Left ventricle myocardium inferior (tissue), 1 donor: ENCODE measurements at places on chromosomes 6 and 20. TPM values are rescaled to one million over a fixed set of nuclear protein-coding genes. Genes with fewer than 3 reads are reported as not detected.

DNA sequence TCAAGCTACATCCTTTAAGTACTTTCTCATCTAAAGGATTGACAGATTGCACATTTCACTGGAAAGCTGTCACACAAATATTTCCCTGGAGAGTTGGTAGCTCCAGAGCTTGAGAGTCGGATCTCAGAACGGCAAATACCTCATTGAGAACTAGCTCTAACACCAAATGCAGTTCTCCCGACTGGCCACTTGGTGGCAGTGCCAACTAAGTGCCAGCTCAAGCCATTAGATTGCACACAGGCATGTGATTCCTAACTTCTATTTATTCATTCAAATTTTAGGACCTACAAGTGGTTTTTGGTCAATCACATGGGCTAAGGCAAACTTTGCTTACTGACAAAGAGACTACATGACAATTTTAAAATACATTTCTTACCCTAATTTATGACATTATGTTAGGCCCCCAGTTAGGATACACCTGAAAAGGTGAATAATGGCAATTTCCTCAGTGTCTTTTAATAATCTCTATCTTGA, 7.9 kb upstream of the MCHR2 start:
- H3K36me3 ChIP-seq = no peaks in the 10 kb centered on the region
- no peak for DNase-seq
- no peaks in the 10 kb centered on the region for H3K4me1 ChIP-seq
- H3K27me3 ChIP-seq = peaks cover 51% of the 10 kb centered on the region
- no peak overlapping the region for H3K27ac ChIP-seq

GRCh38 chr20:60095456-60095855, 137.2 kb downstream of the CDH26 start:
- no peak overlapping the region for H3K27ac ChIP-seq
- DNase-seq = no peak
- no peaks in the 10 kb centered on the region for H3K36me3 ChIP-seq
- peaks cover 11% of the 10 kb centered on the region for H3K4me1 ChIP-seq

GRCh38 chr20:37276494-37277252, 12.8 kb upstream of the MANBAL start:
- peaks cover 10% of the 10 kb centered on the region for H3K4me1 ChIP-seq
- peaks cover 9% of the 10 kb centered on the region for H3K27me3 ChIP-seq
- H3K4me3 ChIP-seq = no peak overlapping the region
- H3K27ac ChIP-seq = peak overlapping the region; percentile 59
- no peaks in the 10 kb centered on the region for H3K36me3 ChIP-seq

DNA sequence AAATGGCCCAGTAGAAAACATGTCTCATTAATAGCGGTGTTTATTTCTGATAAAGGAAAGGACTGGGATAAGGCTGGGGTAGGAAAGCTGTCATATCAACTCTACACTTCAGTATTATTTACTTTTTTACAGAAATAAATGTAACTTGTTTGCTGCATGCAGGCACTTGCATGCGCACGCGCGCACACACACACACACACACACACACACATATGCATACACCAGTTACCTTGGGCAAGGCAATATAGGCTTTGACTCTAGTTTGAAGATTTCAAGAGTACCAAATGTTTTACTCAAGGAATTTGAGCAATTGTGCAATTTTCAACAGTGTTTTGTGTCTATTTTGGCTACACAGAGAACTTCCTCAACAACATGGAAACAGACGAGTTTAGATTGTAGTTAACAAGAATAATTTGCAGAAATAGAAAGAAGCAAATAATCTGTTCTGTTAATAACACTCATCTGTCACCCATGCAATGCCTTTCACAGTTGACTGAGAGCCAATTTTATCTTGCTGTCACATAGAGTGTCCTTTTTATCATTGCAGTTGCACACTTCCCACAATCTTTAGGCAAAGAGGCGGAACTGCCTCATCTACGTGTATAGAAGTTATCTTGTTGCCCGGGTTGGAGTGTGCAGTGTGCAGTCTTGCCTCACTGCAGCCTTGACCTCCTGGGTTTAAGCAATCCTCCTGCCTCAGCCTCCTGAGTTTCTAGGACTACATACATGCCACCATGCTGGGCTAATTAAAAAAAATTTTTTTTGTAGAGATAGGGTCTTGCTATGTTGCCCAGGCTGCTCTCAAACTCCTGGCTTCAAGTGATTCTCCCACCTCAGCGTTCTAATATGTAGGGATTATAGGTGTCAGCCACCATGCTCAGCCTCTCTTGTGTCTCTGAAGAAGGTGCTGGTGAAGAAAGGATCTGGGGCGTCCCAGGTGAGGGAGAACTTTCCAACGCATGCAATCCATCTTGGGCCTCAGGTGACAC, 74.8 kb upstream of the SHLD1 start:
- no peaks in the 10 kb centered on the region for H3K4me1 ChIP-seq
- no peak for DNase-seq
- no peak overlapping the region for H3K4me3 ChIP-seq
- H3K27me3 ChIP-seq = no peaks in the 10 kb centered on the region
- no peak overlapping the region for H3K27ac ChIP-seq

DNA sequence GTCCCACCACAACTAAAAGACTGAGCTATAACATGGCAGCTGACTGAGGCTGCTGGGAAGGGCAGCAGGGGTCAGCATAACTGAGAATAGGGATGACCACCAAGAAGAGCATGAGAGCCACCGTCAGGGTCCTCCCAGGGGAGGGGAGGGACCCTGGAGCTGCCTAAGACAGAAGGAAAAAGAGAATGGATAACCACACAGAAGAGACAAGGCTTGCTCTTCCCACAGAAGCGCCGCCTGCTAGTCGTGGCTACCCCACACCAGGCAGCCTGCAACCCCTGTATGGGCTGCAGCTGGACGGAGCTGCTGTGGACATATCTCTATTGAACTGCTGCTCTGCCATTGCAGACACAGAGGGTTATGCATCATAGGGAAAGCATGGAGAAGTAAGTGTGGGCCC, 132.0 kb upstream of the CHD6 start:
- H3K36me3 ChIP-seq = no peaks in the 10 kb centered on the region
- no peak overlapping the region for H3K4me3 ChIP-seq
- H3K27me3 ChIP-seq = peaks cover 42% of the 10 kb centered on the region

DNA sequence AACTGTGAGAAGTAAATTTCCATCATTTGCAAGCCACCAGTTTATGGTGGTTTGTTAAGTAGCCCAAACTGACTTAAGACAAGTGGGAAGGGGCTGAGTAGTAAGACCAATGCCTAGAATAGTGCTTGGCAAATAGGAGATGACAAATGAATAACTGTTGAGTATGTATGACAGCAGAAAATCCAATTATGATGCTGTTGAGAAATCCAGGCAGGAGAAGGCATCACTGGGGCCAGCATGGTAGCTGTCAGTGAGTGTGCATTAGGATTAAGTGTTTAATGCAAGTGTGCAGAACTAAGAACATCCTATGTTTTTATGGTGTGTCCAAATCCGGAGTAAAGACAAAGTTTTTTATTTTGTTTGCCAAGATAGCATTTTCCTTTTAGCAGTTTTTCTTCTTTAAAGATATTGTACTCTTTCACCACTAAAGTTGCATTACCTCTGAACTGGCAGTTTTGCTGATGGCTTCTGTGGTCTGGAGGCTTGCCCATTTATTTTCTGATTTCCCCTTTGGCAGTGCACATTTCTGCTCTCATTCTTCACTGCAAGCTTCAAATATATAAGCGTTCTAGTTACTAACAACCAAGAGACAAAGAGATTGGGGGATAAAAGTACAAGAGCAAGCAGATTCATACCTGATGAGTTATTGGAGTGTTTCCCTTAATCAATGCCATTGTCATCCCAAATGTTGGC, 289.7 kb downstream of the KCNQ5 start:
- no peak overlapping the region for H3K27ac ChIP-seq
- H3K36me3 ChIP-seq = no peaks in the 10 kb centered on the region
- DNase-seq = no peak
- H3K4me1 ChIP-seq = no peaks in the 10 kb centered on the region
- H3K4me3 ChIP-seq = no peak overlapping the region
- no peaks in the 10 kb centered on the region for H3K27me3 ChIP-seq

DNA sequence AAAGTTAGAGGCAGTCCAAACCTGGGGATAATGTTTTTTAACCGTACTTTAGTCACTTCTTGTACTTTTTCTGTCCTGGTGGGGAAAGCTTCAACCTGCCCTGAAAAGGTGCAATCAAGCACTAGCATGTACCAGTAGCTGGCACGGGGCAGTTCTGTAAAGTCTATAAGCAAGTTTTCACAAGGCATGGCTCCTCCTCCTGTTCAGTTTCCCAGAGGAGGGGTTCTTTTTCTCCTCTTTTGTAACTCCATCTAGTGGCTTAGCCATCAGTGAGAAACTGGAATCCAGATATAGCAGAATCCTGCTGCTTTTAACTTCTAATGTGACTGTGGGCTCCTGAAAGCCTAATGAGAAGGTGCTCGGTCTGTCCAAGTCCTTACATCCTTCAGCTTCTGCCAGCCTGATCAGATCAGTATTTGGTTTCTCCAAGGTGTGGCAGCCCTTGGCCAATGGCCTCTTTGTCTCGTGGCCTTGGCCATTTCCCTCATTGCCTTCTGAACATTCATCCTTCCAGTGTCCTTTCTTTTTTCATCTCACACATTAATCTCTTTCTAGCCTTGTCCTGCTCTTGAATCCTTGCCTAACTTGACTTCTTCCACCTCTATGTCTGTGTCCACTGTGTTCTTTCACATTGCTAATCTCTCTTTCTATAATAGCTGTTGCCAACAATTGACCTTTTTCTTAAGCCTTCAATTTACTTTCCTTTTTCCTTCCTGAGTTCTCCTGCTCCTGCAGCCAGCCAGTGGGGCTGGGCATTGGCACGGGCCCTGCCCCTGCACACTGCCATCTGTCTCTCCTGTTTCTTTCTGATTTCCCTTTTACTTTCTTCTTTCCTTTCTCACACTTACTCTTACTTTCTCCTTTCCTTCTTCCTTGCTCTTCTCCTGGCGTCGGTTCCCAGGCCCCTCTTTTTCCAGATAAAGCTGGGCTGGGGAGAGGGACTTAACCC, 222.0 kb upstream of the SYNCRIP start:
- H3K27ac ChIP-seq = peak overlapping the region; percentile 34
- H3K4me3 ChIP-seq = peak overlapping the region; percentile 58
- no peaks in the 10 kb centered on the region for H3K36me3 ChIP-seq
- no peak for DNase-seq
- no peaks in the 10 kb centered on the region for H3K27me3 ChIP-seq

- H3K27me3 ChIP-seq = no peaks in the 10 kb centered on the region
- H3K27ac ChIP-seq = no peak overlapping the region
- H3K4me1 ChIP-seq = no peaks in the 10 kb centered on the region
- no peak overlapping the region for H3K4me3 ChIP-seq
These were observed 750.0 kb downstream of the TBC1D32 start for GRCh38 chr6:120584111-120584760.

DNA sequence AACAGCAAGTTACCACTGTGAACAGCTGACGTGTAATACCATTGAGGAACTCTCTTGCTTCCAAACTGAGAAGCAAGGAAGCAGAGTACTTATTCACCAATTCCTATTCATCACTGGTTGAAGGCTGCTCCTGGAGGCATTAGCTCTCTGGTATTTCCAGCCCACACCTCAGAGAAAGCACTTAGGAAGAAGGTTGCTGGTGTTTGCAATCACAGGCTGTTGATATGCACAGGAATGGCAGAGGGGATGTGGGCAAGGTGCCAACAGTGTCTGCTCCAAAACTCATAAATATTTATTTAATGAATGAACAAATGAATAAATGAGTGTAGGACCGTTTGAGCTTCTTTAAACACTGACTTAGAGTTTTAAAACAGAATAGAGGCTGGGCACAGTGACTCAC, 6.9 kb upstream of the RRBP1 start:
- no peaks in the 10 kb centered on the region for H3K27me3 ChIP-seq
- no peaks in the 10 kb centered on the region for H3K36me3 ChIP-seq
- H3K4me1 ChIP-seq = no peaks in the 10 kb centered on the region
- H3K4me3 ChIP-seq = no peak overlapping the region
- H3K27ac ChIP-seq = no peak overlapping the region

DNA sequence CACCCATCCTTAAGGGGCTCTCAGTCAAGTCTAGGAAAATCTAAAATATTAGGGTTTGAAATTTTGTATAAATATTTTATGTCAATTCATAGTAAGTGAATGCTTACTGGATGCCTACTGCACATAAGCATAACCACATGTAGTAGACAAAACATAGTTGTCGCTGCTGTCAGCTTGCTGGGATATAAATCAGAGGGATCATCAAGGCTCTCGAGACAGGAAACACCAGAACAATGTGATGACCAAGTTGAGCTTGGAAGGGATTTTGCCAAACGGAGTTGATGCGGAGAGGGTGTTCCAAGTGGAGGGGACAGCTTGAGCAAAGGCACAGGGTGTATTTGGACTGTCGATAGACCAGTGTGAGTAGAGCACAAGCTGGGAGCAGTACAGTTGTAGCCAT, 105.8 kb upstream of the SUPT3H start:
- no peaks in the 10 kb centered on the region for H3K27me3 ChIP-seq
- H3K4me1 ChIP-seq = peaks cover 11% of the 10 kb centered on the region
- no peak overlapping the region for H3K27ac ChIP-seq
- DNase-seq = no peak
- no peak overlapping the region for H3K4me3 ChIP-seq

DNA sequence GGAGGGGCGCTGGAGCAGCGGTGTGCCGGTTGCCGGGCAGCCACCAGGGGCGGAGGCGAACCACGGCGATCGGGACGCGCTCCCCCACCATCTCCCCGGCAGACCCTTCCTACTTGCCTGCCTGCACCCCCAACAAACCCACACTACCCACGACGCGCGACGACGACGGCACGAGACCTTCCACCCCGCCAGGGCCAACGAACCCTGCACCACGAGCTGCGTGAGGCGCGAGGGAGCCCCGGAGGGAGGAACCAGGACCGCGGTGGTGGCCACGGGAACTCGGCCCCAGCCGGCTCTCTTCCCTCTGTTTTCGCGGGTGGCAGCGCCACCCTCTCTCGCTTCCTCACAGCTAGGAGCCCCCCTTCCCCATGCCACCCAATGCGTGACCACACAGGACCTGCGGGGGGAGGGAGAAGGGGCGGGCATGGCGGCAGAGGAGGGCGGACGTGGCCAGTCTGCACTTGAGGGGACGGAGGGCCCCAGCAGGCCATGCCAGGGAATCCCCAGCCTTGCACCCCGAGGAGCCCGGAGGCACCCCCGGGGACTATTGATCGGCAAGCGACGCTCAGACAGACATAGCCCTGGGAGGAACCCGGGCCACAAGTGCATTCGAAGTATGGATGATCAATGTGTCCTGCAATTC, 1516.4 kb upstream of the DEFB115 start:
- no peak for DNase-seq
- no peak overlapping the region for H3K27ac ChIP-seq
- H3K4me1 ChIP-seq = no peaks in the 10 kb centered on the region
- no peak overlapping the region for H3K4me3 ChIP-seq
- H3K27me3 ChIP-seq = peaks cover 38% of the 10 kb centered on the region
- H3K36me3 ChIP-seq = no peaks in the 10 kb centered on the region

- H3K27ac ChIP-seq = no peak overlapping the region
- peaks cover 39% of the 10 kb centered on the region for H3K36me3 ChIP-seq
- H3K27me3 ChIP-seq = no peaks in the 10 kb centered on the region
- DNase-seq = no peak
- no peak overlapping the region for H3K4me3 ChIP-seq
These were observed 26.1 kb upstream of the VAPB start for GRCh38 chr20:58362970-58363369.

GRCh38 chr20:35179292-35180212, 7.7 kb downstream of the PROCR start:
- peaks cover 22% of the 10 kb centered on the region for H3K36me3 ChIP-seq
- no peak overlapping the region for H3K4me3 ChIP-seq
- peaks cover 2% of the 10 kb centered on the region for H3K4me1 ChIP-seq
- H3K27me3 ChIP-seq = no peaks in the 10 kb centered on the region

GRCh38 chr6:138865480-138866109, 69.7 kb downstream of the ECT2L start:
- no peaks in the 10 kb centered on the region for H3K36me3 ChIP-seq
- H3K4me3 ChIP-seq = no peak overlapping the region
- H3K4me1 ChIP-seq = peaks cover 53% of the 10 kb centered on the region
- H3K27me3 ChIP-seq = no peaks in the 10 kb centered on the region

The SLC13A3 gene
- 0.30 TPM for total RNA-seq

The PAX1 gene
- total RNA-seq = not detected

The LHFPL5 gene
- total RNA-seq = not detected
